ENCODE measurements at places on chromosomes 5 and 9.

GRCh38 chr5:144368556-144368955 is 197.9 kb downstream of the KCTD16 start:
- DNase-seq, result no peak

DNA sequence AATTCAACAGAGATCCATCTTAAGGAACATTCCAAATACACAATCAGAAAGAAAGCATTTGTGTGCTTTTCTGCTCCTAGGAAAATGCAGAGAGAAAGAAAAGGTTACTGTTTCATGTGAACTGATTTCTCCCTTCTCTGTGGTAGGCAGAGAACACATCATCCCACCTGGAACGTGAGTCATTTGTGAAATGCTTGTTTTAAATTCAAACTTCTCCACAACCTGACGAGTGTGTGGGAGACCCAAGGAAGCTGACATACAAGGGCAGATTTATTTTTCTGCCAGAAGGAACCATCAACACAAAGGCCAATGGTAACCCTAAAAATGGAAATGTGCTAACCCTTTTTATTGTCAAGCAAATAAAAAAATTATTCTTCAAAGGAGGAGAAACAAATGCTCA is 156.4 kb downstream of the EFNA5 start:
- DNase-seq, result no peak

DNA sequence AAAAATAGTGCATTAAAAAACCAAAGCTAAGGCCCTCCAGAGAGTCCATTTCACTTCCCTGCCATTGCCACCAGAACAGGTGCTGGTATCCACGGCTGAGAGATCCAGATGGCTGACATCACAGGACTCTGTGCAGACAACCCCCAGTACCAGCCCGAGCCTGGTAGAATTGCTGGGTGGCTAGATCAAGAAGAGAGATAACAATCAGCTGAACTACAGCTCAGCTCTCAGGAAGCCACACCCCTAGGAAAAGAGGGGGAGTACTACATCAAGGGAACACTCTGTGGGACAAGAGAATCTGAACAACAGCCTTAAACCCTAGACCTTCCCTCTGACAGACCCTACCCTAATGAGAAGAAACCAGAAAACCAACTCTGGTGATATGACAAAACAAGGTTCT is 73.8 kb upstream of the SLIT3 start:
- DNase-seq, result no peak

GRCh38 chr5:158819095-158819494 is 280.6 kb downstream of the EBF1 start:
- no peak for DNase-seq

DNA sequence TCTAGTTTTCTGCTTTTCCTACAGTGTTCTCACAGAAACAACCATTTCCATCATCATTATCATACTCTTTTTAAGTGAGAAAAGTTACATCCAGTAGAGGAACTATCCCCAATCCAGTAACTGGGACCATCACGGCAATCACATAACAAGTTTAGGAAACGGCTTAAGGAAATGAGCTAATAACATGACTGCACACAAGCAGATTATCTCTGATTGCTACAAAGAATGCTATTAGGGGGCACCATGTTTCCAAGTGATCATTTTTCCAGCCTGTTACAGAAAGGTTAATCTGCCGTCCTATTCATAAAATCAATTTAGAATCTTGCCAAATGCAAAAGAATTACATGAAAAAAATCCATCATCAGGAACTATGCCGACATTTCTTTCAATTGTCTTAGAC is 94.6 kb downstream of the EFNA5 start:
- no peak for DNase-seq

DNA sequence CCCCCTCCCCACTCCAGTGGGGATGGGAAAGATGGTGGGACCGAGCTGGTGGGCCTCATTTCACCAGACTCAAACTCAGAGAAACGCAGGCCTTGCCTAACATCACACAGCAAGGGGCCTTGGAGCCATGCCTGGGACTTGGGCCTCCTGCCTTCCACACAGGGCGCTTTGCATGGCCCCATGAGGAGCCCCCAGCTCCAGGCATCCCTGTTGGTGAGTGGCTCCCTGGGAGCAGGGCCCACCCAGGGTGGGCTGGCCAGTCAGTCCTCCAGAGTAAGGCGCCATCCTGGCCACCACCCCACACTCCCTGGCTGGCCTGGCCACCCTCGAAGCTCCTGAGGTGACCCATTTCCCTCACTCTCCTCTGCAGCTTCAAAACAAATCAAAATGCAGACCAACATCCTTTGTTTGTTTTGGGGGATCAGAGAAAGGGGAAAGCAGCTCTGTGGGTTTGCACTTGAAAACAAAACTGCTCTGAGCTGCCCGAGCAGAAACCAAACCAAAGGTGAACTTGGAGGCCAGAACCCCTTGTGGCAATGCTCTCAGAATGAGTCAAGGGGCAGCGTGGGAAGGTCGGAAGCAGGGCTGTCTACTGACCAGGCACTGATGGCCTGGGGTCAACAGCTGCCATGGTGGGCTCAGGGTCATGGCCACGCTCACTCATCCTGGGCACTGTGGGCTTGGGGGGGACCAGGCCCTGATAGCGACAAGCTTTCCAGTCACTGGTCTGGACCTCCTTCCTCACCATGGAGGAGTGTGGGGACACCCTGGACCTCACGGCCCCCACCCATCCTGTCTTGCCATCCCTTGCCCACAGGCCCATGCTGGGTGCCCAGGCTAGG is 37.0 kb upstream of the VDAC1 start:
- no peak for DNase-seq

DNA sequence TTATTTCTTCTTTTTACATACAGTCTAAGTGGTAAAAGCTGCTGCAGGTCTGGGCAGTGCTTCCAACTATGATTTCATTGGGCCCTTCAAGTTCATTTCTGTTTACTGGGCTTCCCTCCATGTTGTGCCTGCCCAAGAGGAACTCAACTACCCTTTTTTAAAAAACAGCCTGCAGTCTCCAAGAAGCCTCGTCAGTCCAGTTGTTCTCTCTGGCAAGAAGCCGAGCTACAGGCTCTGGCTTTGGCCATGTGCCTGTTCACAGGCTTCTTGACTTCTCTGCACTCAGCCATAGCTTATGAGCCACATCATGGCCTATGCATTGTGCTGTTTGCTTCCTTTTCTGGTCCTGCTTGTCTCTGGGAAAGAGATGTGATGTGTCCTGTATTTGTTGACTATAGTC is 119.7 kb upstream of the PJA2 start:
- no peak for DNase-seq

DNA sequence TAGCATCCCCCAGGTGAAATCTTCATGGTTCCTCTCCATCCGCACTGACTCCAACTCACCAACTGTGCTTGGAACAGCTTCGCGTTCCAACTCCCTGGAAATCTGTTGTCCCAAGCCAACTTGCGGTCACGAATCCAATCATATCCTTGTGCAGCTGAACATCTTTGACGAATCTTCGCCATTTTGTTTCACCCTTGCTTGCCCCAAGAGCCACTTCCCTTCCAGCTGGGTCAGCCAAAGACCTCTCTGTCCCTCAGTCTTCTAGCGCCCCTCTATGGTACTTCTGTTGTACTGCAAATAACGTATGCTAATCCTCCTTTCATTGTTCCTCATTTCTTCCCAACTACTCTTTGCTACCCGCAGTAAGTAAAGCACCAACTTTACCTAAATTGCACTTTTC is 61.0 kb upstream of the TARS1 start:
- DNase-seq, result no peak

DNA sequence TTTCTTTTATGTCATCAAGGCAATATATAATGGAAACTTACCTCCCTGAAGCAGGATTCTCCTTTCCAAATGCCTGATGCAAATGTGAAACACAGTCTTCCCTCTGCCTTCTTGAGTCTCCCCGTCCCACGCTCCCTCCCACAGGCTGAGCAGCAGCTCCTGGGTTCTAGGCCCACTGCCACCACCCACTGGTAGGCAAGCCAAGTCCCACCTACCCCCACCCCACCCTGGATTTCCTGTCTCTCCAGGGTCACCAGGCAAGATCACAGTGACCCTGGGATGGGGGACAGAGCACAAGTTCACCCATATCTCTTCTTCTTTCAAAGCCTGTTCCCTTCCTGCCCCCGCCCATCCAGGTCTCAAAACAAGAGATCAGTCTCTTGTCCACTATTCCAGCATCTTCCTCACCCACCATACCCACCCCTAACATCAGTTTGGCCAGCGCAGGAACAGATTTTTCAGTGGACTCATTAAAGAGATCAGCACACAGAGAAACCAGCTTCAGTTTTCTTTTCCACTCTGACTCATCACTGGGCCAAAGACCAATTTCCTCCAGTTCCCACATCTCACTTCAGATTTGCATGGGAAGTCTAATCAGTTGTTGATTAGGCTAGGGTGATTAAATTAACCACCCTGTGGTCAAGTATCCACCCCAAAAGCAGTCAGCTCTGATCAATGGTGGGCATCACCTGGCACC is 151.5 kb downstream of the ACTL7B start:
- no peak for DNase-seq

- DNase-seq, result no peak
Measured at GRCh38 chr5:139742173-139742903, 53.3 kb upstream of the PSD2 start.

Data from activated naive CD4-positive, alpha-beta T cell treated with anti-CD3 and anti-CD28 coated beads, Interleukin-2, amount 50 U/mL, for 72 hours (primary cell).